ENCODE measurements at places on chromosomes 11 and 22.

- DNase-seq = no peak
These were observed 32.4 kb downstream of the EIF3F start for GRCh38 chr11:8019314-8020243.

DNA sequence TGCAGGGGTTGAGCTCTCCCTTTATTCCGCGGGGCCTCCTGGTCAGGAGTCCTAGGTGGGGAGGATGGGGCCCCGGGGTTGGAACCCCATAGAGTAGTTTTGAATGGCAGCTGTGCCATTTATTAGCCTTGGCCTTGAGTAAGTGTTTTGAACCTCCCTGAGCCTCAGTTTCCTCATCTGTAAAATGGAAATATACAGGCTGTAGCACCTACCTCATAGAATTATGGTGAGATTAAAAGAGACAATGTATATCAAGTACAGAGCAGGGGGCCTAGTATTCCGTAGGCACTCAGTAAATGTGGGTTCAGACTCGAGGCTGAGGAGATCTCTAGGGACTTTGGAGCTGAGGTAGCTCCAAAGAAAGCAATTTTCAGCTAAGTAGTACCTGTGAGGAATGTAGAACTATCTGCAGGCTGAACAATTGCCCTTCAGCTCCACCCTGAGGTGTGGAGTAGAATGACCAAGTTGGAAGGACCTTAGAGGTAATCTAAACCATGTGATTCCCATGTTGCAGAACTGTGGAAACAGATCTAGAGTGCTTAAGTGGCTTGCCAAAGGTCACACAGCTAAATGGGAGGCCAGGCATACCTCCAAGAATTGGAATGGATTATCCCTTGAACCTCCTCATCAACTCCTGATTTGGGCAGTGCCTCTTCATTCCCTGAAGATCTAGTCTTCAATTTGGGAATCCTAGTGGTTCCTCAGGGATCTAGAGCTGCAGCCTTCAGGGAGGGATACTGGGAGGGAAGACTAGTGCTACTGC is 682 bp downstream of the PGAP2 start:
- DNase-seq = no peak

- DNase-seq = no peak
These were observed 23.7 kb upstream of the RPS3 start for GRCh38 chr11:75375626-75376025.

DNA sequence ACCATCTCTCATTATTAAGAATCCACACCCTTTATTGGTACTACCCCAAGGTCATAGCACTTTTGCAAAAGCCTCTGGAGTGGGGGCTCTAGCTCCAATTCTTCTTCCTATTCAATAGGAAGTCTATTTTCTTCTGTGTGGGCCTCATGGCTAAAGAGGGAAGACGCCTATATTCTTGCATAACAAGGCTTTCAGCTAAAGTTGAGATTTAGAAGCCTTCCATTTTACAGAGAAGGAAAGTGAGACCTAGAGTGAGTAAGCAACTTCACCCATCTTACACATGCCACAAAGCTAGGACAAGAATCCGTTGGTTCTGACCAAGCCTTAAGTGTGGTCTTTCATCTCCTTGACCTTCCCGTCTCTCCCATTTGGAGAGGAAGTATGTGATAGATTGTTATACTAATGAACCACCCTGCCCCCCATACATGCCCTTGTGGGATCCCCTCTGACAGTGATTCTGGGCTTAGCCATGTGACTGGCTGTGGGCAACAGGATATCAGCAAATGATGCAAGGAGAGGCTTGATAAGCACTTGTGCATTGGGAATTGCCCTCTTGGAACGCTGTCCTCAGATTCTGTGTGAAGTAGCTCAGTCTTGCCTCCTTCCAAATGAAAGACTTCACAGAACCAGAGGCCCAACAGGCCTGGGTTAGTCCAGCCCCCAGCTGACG is 12.3 kb downstream of the BACE1 start:
- DNase-seq = no peak

- DNase-seq = no peak
These were observed 22.5 kb downstream of the PISD start for GRCh38 chr22:31639436-31640039.

DNA sequence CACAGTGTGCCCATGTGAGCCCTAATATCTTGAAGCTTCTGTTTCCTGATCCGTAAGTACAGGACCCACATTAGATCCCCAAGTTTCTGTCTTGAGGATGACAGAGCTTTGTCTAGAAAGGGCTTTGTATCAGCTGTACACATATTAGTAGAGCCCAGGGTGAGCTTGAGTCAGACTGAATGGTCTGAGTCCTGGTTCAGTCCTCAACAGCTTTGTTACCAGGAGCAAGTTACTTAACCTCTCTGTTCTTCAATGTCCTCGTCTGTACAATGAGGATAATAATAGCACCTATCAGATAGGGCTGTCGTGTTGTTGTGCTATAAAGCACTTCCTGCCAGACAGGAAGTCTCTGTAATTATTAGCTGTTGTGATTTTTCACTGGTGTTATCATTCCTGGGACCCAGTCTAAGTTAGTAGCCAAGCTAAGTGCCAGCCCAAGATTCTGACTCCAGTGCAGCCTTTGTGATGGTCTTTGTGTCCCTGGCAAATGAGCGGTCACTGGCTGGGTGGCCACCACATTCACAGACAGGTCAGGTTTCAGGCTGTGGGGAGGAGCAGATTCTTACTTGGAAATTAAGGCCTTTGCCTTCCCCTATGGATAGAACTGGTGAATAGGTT is 6.8 kb downstream of the TOM1 start:
- DNase-seq = no peak

GRCh38 chr22:39530116-39530515 is 2.4 kb downstream of the RPS19BP1 start:
- no peak for DNase-seq

- no peak for DNase-seq
These were observed 56.3 kb upstream of the ZBTB44 start for GRCh38 chr11:130370845-130371590.

- no peak for DNase-seq
These were observed 106.1 kb downstream of the SLC1A2 start for GRCh38 chr11:35313066-35313759.

- DNase-seq = no peak
These were observed 41.0 kb upstream of the PRDM11 start for GRCh38 chr11:45105233-45105983.

GRCh38 chr11:16001899-16002426 is 354.4 kb downstream of the SOX6 start:
- DNase-seq = no peak

Data from iPS DF 19.7 (cell line).